DMS79 treated with DMSO at 0.1 percent for 48 hours (cell line): ENCODE measurements at places on chromosomes 6 and 20.

DNA sequence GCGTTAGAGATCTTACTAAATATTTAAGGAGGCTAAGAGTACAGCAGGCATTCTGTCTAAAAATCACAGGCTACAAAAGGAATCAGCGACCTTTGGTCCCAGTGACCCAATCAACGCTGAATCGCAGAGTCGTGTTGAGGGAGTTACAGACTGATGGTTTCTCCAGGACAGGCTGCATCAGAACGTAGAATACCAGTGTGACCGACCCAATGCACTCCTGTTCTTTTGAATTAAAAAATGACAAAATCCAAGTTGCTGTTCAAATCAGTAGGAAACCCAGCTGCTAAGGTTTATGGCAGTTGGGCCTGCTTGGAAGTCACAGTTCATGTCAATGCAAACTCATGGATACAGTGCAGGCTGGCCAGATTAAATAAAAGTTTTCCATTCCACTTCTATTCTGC lies 155.8 kb upstream of the AFDN start:
- DNase-seq: no peak

DNA sequence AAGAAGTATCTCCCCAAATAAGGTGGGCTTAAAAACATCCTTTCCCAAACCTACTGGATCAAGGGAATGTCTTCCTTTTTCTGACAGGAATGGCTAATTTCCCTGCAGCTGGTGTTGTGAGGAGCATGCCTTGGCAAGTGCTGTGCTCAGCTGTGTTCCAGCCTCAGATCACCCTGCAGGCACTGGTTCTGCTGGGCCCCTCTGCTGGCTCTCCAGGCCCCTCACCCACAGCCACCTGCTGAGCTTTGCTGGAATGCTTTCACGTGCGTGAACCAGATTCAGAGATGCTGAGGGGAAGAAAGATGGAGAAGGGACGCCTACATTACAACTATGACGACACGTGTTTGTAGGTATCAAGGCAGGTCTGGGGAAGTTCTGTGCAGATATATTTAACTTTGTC lies 71.3 kb upstream of the FOXC1 start:
- no peak for DNase-seq

- DNase-seq: peak; percentile 15
Observed at GRCh38 chr6:24403501-24403824, 727 bp downstream of the MRS2 start.

GRCh38 chr20:12896180-12896579 lies 112.6 kb upstream of the SPTLC3 start:
- no peak for DNase-seq

GRCh38 chr6:71205336-71205956 lies 83.2 kb upstream of the OGFRL1 start:
- DNase-seq: no peak

- peak; percentile 83 for DNase-seq
Observed at GRCh38 chr6:40997234-40997957, 41.6 kb downstream of the UNC5CL start.

DNA sequence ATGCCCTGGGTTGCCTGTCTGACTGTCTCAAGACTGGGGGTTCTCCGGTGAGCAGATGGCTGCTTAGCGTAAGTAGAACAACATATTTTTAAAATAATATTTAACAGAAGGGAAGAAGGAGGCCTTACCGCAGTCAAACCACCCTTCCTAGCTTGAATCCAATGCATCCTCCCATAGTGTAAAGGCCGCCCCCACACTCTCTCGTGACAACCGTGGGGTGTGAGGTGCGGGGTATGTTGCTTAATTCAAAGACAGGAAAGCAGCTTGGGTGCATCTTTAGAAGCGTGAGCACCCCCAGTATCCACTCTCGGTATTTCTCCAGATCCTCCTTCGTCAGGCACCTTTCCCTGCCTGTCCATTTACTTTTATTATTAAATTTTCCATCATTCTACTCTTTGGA lies 501.2 kb upstream of the CDH4 start:
- no peak for DNase-seq

- no peak for DNase-seq
Observed at GRCh38 chr6:14593286-14593685, 475.7 kb downstream of the CD83 start.

GRCh38 chr6:112049026-112049799 lies 4.7 kb upstream of the CCN6 start:
- DNase-seq: no peak

- DNase-seq: no peak
Observed at GRCh38 chr6:73943930-73944652, 248.1 kb downstream of the CD109 start.

DNA sequence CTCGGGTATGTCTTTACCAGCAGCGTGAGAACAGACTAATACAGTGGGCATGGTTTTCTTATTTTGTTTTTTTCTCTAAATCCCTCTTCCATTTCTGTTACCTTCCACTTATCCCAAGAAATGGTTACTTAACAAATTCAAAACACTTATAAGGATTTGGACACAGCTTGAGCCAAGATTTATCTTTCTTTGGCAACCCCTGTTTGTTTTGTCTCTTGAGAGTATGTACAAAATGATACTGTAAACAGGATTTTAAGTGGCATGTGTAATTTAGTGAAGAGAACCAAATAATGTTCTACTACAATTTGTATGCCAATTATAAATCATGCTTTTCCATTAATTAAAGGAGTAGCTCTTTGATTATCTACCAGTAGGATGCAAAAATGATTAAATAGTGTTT lies 51.4 kb downstream of the PPP1R14C start:
- DNase-seq: peak; percentile 72

DNA sequence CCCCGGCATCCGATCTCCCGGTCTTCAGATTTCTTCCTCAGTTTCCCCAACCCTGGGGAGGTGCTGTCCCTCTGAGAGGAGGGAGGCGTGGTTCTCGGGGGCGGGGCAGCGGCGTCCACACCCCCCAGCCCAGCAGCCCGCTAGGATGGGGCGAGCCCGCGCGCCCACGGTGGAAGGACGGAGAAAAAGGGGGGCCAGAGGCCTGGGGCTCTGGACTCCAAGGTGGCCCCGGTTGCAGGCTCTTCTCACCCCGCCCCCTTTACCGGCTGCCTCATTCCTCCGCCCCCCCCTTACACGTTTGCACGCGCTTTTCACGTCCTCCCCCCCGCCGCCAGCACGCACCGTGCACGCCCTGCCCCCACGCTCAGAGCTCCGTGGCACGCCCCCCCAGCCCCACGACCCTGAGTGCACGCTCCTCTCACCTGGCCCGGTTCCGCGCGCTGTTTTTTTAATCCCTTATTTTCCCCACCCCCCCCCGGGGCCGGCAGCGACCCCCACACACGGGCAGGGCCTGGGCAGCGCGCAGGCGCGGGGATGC lies 402 bp downstream of the ZBTB12 start:
- DNase-seq: peak; percentile 30

DNA sequence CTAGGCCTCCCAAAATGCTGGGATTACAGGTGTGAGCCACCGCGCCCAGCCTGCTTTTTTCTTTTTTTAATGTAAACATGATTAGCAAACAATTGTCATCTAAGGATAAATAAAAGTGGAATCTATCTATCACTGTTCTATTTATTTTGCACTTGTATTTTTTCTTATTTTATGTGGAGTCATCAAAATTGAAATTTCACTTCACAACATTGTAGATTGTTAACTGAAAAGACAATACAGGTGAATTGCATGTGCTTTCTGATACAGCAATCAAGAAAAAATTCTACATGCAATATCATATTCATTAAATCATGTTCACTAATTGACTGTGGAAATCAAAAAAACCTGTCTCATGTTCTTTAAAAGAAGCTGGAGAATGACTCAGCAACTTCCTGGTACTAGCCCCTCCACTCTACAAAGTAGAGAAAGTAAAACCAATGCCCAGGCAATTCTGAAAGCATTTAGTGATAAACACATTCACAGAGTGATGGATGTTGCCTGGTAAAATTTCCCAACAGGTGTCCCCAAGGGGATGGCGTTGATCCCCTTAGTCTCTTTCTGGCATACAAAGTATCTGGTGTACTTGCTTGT lies 10.7 kb upstream of the RFX6 start:
- no peak for DNase-seq

- DNase-seq: no peak
Observed at GRCh38 chr6:106561686-106562405, 67.5 kb downstream of the RTN4IP1 start.

DNA sequence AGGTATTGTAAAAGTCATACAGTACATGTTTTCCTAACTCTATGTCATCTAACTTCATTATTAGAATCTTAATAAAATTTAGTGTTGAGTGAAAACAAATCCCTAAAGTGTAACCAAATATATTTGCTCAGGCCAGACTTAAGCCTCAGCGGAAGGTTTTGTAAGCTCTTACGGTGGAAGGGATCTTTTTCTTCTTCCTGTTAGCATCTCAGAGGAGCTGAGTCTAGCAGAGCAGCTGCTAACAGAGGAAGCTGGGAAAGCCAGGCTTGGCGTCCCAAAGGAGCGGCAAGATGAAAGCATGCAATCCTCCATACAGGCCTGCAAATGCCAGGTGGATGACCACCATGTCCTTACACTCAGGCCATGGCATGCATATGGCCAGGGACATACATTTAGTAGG lies 72.4 kb downstream of the ADTRP start:
- DNase-seq: no peak

GRCh38 chr6:35804996-35805736 lies at the start of gene LHFPL5:
LHFPL5 (plus strand) TSS chr6:35805352; CDS start chr6:35805671, 319 bp downstream.
- peak; percentile 74 for DNase-seq

DNA sequence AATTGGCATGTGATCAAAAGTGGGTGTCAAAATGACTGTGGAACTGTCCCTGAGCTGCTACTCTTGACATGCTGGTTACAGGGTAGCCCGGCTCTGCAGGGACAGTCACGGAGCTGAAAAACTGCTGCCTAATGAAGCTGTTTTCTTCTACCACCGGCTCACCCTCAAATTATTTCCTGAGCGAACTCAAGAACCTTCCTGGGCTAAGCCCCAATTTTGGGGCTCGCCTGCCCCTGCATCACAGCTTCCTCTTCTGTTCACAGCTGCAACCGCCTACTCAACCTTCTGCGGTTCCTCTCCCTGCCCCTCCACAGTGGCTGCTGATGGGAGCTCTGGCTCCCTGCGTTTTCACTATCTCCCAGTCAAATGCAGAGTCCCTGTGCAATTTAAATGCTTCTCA lies 110.8 kb upstream of the MLN start:
- no peak for DNase-seq

GRCh38 chr6:98532004-98532403 lies 302.4 kb upstream of the POU3F2 start:
- no peak for DNase-seq

- no peak for DNase-seq
Observed at GRCh38 chr6:139941826-139942225, 567.4 kb upstream of the CITED2 start.

GRCh38 chr20:54995553-54995952 lies 520.2 kb downstream of the DOK5 start:
- no peak for DNase-seq

DNA sequence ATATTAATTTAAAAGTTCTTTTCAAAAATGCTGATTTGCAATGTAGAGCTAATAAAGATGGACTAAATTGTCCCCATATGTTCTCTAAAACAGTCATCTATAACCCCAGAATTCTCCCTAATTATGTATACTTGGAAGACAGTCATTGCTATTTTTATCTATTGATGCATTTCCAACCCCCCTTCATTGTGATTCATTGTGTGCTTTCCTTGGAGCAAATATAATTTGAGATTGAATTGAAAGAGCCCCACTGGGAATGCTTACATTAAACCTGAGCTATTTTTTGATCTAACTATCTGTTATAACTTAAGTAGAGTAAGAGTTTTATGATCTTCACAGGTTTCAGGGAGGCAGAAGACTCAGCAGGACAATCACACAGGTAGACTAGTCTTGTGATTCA lies 73.7 kb upstream of the PTCHD4 start:
- no peak for DNase-seq

DNA sequence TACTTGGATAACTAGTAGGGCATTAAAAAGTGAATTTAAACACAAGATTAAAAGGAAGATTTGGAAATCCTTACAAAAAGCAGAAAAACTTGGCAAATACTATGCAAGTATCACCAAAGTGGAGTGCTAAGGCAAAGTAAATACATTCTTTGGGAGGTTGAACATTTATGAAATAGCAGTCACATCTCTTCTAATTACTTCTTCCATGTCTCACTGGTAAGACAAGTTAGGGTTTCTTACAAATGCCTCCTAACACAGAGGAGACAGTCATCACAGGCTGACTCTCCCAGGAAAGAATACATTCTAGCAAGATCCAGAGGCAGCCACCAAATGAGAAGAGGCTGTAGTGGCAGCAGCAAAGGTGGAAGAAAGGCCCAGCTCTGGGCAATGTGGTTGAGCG lies 298.2 kb downstream of the BTBD9 start:
- DNase-seq: no peak

- DNase-seq: no peak
Observed at GRCh38 chr6:43735642-43736199, 34.3 kb upstream of the VEGFA start.

DNA sequence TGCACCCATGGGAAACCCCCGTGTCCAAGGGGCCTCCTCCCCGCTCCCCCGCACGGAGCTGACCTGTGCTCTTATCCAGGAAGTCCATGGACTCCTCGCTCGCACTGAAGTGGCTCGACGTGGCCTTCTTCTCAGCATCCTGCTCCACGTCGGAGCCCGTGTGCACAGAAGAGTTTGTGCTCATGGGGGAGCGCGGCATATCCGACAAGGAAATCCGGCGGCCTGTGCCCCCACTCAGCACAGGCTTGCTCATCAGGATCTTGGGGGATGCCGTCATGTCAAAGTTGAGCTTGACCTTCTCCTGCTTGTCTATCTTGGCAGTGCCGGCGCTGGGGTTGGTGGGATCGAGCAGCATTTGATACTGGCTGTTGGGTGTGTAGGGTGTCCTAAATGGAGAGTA lies 80.2 kb downstream of the ZMYND8 start:
- DNase-seq: no peak

DNA sequence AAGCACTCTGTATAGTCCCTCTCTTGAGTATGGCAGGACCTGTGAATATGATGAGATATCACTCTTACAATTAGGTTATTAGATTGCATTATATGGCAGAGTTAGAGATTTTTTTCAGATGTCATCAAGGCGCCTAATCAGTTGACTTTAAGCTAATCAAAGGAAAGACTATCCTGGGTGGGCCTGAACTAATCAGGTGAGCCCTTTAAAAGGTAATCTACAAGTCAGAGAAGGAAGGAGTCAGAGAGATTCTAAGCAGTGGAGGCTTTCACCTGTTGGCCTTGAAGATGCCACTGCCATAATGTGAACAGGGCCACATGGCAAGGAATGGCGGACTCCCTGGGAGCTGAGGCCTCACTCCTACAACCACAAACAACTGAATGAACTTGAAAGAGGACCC lies 151.5 kb downstream of the BFSP1 start:
- DNase-seq: no peak

- DNase-seq: no peak
Observed at GRCh38 chr6:121858310-121858709, 422.9 kb downstream of the GJA1 start.

GRCh38 chr6:21587179-21587960 lies 6.2 kb upstream of the SOX4 start:
- DNase-seq: peak; percentile 80

- no peak for DNase-seq
Observed at GRCh38 chr20:64041781-64042053, 5.7 kb downstream of the C20orf204 start.
